ENCODE measurements at places on chromosomes 7 and 10.

DNA sequence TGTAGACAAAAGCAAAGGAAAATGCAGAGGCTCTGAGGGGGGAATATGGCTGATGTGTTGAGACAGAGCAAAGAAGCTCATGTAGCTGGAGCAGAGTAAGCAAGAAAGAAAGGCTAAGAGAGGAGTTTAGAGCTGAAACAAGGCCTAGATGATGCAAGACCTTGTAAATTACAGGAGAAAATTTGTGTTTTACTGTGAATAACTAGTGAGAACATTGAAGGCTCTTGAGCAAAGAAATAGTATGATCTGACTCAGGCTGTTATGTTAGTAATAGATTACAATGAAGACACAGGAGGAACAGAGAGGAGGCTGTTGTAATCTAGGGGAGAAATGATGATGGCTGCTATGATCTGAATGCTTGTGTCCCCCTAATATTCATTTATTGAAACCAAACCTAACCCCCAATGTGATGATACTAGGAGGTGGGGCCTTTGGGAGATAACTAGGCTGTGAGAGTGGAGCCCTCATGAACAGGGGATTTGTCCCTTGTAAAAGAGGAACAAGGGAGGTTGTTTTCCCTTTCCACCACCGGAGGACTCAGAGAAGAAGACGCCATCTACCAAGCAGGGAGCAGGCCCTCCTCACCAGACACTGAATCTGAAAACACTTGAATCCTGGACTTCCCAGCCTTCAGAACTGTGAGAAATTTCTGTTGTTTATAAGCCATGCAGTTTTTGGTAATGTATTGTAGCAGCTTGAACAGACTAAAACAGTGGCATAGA, 394.9 kb downstream of the HTR7 start:
- no peak for DNase-seq

DNA sequence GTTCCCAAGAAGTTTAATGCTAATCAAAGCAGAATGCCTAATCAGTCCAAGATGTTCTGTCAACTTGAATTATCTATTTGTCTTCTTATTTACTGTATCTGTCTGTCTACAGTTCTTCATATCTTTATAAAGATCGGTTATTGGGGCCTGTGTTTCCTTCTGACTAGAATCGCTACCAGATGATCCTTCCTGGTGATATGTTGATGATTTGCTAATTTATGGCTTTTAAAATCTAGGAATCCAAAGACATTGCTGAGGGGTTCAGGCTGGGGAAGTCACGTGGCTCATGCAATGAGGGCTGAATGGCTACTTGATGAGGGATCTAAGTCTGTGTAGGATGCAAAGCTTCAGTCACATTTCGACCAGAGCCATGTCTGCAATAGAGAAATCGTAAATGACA, 536.3 kb downstream of the KCNMA1 start:
- DNase-seq = no peak

DNA sequence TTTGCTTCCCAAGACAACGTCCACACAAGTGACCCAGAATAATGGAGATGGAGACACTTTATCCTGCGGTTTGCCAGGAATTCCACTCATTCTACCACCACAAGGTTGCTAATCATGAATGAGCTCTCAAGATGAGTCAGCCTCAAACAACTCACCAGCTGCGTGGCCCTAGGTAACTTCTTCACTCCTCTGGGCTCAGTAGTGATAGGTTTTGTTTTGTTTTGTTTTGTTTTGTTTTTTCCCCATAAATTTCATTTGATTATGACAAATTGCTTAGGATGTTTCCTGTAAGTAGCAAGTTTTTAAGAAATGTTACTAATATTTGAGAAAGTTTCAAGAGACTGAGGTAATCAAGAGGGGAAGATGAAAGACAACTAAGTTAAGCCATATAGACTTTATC, 286.8 kb downstream of the PARD3 start:
- DNase-seq = no peak

- no peak for DNase-seq
Measured at GRCh38 chr7:44237696-44238095, 36.9 kb downstream of the YKT6 start.

DNA sequence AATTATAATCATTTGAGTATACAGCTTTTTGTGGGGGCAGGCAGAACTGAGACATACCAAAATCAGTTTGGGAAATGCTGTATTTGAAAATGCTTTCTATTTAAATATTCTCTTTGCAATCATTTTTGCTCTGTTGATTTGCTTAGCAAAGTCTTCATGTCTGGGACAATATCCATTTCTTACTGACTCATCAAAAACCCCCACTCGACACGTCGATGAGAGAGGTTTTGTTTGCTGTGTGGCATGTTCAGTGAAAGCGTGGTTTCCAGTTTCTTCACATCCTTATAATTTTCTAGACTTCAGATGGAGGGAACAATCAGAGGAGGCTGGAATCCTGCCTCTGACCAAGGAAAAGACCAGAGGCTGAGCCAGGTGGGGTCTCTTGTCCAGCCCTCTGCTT, 28.9 kb downstream of the HTRA1 start:
- DNase-seq = no peak

Measured in stimulated activated CD8-positive, alpha-beta memory T cell treated with anti-CD3 and anti-CD28 coated beads, Interleukin-12 subunit alpha, Interleukin-12 subunit beta, amount 100 ng/mL, for 1 hour (primary cell).